ENCODE measurements at places on chromosomes 13 and 19. TPM values are rescaled to one million over a fixed set of nuclear protein-coding genes. Genes with fewer than 3 reads are reported as not detected.

- no peaks in the 10 kb centered on the region for H3K27me3 ChIP-seq
- no peak overlapping the region for H3K4me3 ChIP-seq
- H3K4me1 ChIP-seq, result peaks cover 22% of the 10 kb centered on the region
- no peaks in the 10 kb centered on the region for H3K36me3 ChIP-seq
Measured at GRCh38 chr19:47582320-47582909, 9.5 kb upstream of the ZNF541 start.

DNA sequence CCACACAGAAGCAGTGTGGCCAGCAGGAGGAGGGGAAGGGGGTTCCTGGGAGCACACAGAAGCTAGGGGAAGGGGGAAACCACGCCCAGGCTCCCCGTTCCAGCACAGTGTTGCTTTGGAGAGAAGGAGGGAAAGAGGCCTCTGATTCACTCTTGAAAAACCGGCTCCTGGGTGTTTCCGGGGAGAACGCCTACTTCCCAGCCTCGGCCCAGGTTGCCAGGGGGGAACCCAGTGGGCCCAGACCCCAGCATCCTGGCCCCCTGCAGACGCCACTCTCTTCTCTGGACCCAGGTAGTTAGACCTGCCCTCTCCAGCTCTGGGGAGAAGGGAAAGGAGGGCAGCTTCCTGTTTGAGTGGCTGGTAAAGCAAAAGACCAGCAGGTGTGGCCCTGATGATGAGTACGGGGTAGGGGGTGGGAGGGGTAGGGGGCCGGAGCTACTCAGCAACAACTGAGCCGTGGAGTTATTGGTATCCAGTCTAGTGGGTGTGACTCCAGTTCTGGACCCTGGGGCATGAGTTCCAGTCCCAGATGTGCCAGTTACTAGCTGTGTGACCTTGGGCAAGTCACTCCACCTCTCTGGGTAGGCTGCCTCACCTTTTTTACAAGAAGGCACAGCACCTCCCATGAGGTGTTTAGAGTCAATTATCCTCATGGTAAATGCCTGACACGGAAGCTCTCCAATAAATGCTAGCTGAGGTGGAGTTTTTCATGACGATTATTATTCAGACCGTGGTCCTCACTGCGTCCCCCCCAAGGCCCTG lies 836 bp downstream of the GIPC1 start:
- peak overlapping the region; percentile 21 for H3K27ac ChIP-seq
- DNase-seq, result no peak
- no peaks in the 10 kb centered on the region for H3K27me3 ChIP-seq
- peaks cover 7% of the 10 kb centered on the region for H3K4me1 ChIP-seq
- H3K4me3 ChIP-seq, result peak overlapping the region; percentile 76

GRCh38 chr13:109389456-109389855 lies 396.9 kb downstream of the IRS2 start:
- DNase-seq, result no peak
- no peak overlapping the region for H3K27ac ChIP-seq
- no peaks in the 10 kb centered on the region for H3K4me1 ChIP-seq
- H3K36me3 ChIP-seq, result no peaks in the 10 kb centered on the region
- no peak overlapping the region for H3K4me3 ChIP-seq

DNA sequence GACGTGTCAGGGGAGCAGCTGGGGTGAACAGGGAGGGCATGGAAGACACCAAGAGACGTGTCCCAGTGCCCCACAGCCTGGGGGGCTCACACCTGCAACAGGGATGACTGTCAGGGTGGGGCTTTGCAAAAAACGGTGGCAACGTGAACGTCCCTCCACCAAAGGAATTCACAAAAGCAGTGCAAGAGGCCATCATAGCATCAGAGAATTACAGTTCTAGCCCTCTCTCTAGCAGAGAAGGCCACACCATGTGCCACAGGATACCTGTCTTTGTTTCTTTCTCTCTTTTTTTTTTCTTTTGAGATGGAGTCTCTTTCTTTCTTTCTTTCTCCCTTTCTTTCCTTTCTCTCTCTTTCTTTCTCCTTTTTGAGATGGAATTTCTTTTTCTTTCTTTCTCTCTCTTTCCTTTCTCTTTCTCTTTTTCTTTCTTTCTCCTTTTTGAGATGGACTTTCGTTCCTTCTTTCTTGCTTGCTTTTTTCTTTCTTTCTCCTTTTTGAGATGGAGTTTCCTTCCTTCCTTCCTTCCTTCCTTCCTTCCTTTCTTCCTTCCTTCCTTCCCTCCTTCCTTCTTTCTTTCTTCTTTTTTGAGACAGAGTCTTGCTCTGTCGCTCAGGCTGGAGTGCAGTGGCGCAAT lies 17.1 kb upstream of the ATP11A start:
- H3K36me3 ChIP-seq, result no peaks in the 10 kb centered on the region
- no peak overlapping the region for H3K4me3 ChIP-seq
- H3K27ac ChIP-seq, result no peak overlapping the region

GRCh38 chr13:79445968-79446645 lies 34.8 kb upstream of the NDFIP2 start:
- no peak overlapping the region for H3K27ac ChIP-seq
- peaks cover 4% of the 10 kb centered on the region for H3K27me3 ChIP-seq
- DNase-seq, result no peak
- H3K36me3 ChIP-seq, result peaks cover 1% of the 10 kb centered on the region
- no peak overlapping the region for H3K4me3 ChIP-seq

DNA sequence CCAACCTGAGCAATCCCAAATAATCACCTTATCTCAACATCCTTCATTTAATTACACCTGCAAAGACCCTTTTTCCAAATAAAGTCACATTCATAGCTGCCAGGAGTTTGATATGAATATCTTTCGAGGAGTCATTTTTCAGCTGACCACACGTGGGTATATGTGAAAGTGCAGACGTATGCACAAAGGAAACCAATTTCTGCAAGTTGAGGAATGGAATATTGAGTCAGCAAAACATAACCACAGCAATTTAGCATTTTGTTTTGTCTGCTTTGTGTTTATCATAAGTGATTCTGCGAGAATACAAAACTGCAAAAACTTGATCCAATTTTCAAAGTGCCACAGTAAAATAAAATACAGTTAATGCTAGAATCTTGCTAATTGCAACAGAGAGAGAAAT lies 295.9 kb downstream of the SUCLA2 start:
- no peaks in the 10 kb centered on the region for H3K36me3 ChIP-seq
- no peaks in the 10 kb centered on the region for H3K4me1 ChIP-seq
- H3K4me3 ChIP-seq, result no peak overlapping the region

DNA sequence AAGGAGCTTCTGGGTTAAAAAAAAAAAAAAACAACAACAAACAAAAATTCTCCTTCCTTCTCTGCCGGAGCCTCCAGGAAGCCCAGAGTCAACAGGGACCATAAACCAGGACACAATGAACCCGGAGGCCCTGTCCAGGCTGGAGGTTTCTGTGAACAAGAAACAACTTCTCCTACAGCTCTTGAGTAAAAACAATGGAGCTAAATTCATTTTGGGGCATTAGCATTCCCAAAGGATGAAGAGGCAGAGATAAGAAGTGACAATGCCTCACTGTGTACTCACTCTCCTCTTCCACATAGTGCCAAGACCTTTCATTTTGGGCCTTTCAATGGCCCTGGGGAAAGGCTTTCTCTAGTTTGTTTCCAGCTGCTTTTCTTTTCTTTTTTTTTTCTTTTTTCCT lies 9.0 kb downstream of the RHPN2 start:
- no peaks in the 10 kb centered on the region for H3K4me1 ChIP-seq
- H3K27me3 ChIP-seq, result peaks cover under 1% of the 10 kb centered on the region
- no peak for DNase-seq
- H3K36me3 ChIP-seq, result no peaks in the 10 kb centered on the region
- no peak overlapping the region for H3K4me3 ChIP-seq
- H3K27ac ChIP-seq, result no peak overlapping the region

- H3K27ac ChIP-seq, result no peak overlapping the region
- H3K36me3 ChIP-seq, result no peaks in the 10 kb centered on the region
- H3K4me3 ChIP-seq, result no peak overlapping the region
Measured at GRCh38 chr13:28464861-28465460, 30.0 kb downstream of the FLT1 start.

- H3K27ac ChIP-seq, result no peak overlapping the region
- H3K27me3 ChIP-seq, result no peaks in the 10 kb centered on the region
- DNase-seq, result no peak
Measured at GRCh38 chr13:31367410-31367809, 167.6 kb downstream of the B3GLCT start.

GRCh38 chr13:98843482-98843877 lies 91.0 kb upstream of the SLC15A1 start:
- peaks cover 4% of the 10 kb centered on the region for H3K36me3 ChIP-seq
- no peaks in the 10 kb centered on the region for H3K27me3 ChIP-seq
- no peak overlapping the region for H3K4me3 ChIP-seq
- H3K27ac ChIP-seq, result no peak overlapping the region

GRCh38 chr19:1817553-1818179 lies 5.6 kb upstream of the ATP8B3 start:
- no peak overlapping the region for H3K4me3 ChIP-seq
- H3K27ac ChIP-seq, result no peak overlapping the region
- peaks cover 5% of the 10 kb centered on the region for H3K4me1 ChIP-seq
- no peaks in the 10 kb centered on the region for H3K27me3 ChIP-seq
- no peak for DNase-seq
- peaks cover 7% of the 10 kb centered on the region for H3K36me3 ChIP-seq

DNA sequence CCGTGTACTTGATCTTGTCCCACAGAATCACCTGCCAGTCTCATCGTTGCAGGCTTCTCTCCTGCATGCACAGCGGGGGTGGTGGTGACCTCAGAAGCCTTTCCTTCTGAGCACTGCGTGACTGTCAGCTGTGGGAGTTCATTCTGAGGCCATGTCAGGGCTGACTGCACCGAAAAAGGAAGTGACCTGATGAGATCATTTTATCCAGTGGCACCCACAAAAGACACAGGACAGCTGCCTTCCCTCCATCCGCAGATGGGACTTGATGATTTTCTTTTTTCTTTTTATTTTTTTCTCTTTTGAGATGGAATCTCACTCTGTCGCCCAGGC lies 89.7 kb downstream of the RAB20 start:
- peaks cover 3% of the 10 kb centered on the region for H3K4me1 ChIP-seq
- H3K36me3 ChIP-seq, result no peaks in the 10 kb centered on the region
- no peak overlapping the region for H3K27ac ChIP-seq
- DNase-seq, result peak; percentile 29

DNA sequence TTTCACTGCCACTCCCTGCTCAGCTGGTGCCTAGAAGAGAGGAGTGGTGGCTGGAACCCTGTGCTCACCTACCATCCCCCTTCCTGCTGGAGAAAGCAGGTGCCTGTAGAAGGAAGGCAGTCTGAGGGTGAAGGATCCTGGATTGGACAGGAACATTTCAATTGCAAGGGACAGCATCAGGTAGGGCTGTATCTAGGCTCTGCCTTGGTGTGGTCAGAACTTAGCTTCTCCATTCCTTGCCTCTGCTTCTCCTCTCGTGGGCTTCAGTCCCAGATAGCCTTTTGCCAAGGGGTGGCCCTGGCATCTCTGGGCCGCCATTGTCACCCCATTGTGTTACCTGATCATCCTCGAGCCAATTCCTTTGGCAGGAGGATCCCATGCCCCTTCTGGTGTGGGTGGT lies 73.2 kb upstream of the KCTD15 start:
- no peak overlapping the region for H3K27ac ChIP-seq
- no peak for DNase-seq
- H3K4me1 ChIP-seq, result no peaks in the 10 kb centered on the region
- H3K27me3 ChIP-seq, result peaks cover 11% of the 10 kb centered on the region

DNA sequence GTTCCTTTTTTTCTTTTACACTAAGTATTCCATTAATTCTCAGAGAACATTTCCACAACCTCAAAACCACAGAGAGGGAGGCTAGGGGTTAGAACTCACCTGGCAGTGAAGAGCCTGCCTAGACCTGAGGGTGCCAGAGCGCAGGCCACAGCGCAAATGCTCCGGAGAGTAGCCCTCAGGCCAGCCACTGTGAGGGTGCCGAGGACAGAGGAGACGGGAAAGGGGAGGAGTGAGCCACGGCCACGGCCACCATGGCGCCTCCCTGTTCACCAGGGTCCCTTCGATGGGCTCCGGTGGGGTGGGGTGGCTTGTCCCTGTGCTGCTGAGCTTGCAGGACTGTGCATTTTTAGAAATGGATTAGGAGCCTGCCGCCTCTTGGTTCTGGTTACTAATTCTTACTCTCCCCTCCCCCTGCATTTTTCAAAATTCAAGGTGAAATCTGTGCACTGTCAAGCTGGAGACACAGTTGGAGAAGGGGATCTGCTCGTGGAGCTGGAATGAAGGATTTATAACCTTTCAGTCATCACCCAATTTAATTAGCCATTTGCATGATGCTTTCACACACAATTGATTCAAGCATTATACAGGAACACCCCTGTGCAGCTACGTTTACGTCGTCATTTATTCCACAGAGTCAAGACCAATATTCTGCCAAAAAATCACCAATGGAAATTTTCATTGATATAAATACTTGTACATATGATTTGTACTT lies 58.8 kb downstream of the GGACT start:
- H3K36me3 ChIP-seq, result peaks cover 4% of the 10 kb centered on the region
- H3K4me3 ChIP-seq, result no peak overlapping the region
- H3K4me1 ChIP-seq, result no peaks in the 10 kb centered on the region
- no peaks in the 10 kb centered on the region for H3K27me3 ChIP-seq
- H3K27ac ChIP-seq, result no peak overlapping the region

DNA sequence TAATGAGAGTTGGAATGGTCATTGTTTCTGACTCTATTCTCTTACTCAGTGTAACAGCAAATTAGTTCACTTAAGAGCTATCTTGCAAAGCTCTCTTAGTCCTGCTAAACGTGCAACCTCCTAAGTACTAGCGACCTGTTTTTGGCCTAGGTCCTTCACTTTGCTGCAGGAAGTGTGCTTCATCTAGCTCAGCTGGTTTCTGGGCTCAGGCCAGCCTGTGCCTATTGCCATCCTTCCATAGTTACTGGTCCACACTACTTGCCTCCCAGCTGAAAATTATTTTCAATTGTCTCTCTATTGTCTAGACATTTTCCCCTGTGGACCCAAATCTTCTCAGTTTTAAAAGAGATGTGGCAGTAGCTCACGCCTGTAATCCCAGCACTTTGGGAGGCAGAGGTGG lies 561.3 kb downstream of the FGF9 start:
- no peak overlapping the region for H3K27ac ChIP-seq
- H3K4me3 ChIP-seq, result no peak overlapping the region
- H3K36me3 ChIP-seq, result peaks cover 3% of the 10 kb centered on the region
- H3K27me3 ChIP-seq, result no peaks in the 10 kb centered on the region

- DNase-seq, result no peak
- no peaks in the 10 kb centered on the region for H3K36me3 ChIP-seq
- no peak overlapping the region for H3K4me3 ChIP-seq
- H3K27me3 ChIP-seq, result no peaks in the 10 kb centered on the region
- H3K27ac ChIP-seq, result no peak overlapping the region
- no peaks in the 10 kb centered on the region for H3K4me1 ChIP-seq
Measured at GRCh38 chr13:92682832-92683517, 543.6 kb upstream of the GPC6 start.

The COG3 gene
- 17.1 TPM for total RNA-seq

The ZNF578 gene
- 0.93 TPM for total RNA-seq

The PRRG2 gene
- total RNA-seq, result 1.5 TPM

The PSPN gene
- 0.92 TPM for total RNA-seq

The TMEM145 gene
- 1.1 TPM for total RNA-seq

The RFPL4A gene
- not detected for total RNA-seq

The CEACAM16 gene
- not detected for total RNA-seq
